SK-N-SH treated with all-trans-retinoic acid at 6 μM for 48 hours (cell line): ENCODE measurements at places on chromosomes 5 and 9.

DNA sequence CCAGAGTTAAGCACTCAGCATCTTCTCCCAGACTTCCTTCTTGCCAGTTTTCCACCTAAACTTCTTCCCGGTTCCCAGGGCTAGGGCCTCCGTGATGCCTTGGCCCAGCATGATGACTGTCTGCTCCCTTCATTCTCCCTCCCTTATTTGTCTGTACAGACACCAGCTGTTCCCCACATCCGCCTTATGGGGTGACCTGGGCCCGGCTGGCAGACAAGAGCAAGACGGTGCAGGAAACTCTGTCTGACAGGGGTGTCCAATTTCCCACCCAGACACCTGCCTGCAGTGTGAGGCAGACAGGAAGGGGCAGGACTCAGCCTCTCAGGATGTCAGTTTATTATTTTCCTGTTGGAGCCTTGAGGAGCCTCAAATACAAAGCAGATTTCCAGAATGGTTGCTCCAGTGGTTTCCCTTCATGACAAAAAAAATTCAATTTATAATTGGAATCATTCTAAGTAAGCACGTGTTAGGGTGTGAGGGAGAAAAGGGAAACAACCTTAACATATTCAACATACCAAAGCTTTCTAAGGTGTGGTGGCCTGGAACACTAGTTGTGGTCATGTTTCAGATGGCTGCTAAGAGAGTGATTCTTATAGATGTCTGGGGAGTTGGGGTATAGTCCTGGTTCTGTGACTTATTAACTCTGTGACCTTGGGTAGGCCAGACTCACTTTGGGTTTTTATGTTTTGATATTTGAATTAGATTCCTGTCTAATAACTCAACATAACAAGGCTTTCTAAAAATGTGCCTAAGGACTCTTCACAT is 234.5 kb downstream of the PAPPA start:
- no peak for ATAC-seq

DNA sequence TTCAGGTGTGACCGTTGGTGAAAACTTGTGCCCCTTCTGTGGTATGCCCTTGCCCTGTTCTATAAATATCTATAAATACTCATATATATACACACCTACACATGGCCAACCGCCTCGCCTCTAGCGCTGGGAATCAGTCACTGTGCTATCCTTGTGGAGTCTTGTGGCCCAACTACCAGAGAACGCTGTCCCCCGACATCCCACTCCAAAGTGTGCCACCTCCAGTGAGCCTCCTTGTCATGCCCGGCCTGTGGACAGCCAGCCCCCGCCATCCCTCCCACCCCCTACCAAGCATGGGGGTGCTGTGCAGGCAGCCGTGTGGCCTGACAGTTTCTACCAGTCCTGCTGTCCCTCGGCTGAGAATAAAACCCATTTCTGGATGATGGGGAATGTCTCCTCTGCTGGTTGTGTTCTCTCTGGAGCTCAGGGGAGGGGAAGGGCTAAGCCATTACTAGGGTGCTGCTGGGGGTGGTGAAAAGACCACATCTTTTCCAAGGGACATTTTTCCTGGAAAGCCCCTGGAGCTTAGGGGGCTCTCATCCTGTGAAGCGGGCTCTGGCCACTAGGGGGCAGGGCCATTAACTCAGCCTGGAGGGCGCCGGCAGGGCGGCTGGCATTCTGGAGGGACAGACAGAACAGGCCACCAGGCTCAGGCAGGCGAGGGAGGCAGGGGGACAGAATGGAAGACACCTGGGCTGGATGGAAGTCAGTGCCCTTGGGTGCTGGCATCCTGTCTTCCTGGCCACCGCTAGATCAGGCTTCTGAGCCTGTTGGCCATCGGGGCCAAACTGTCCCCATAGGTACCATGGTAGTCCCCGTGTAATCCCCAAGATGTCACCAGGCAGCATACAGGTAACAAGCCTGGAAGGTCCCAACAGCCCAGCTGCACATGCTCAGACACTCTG is 20.7 kb downstream of the GOLGA2 start:
- ATAC-seq, result peak; percentile 86

- ATAC-seq, result no peak
Observed at GRCh38 chr9:87437966-87438365, 59.7 kb upstream of the DAPK1 start.

DNA sequence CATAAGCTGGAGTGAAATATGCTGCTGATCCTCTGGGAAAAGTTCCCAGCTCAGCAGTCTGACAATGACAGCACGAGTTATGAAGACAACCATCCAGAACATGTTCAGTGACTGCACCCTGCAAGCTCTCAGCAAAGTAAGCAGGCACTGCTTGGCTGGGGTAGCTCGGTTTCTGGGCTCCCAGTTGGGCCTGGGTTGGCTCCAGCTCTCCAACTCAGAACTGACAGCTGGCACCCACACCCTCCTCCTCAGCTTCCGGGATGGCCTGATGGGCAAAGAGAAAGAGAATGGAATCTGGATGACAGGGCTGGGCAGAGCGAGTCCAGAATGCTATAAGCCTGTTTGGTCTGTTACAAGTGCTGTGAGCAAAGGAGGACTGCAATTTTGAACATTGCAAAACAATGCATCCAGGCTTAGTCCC is 185.0 kb downstream of the CSNK1G3 start:
- ATAC-seq, result peak; percentile 62

DNA sequence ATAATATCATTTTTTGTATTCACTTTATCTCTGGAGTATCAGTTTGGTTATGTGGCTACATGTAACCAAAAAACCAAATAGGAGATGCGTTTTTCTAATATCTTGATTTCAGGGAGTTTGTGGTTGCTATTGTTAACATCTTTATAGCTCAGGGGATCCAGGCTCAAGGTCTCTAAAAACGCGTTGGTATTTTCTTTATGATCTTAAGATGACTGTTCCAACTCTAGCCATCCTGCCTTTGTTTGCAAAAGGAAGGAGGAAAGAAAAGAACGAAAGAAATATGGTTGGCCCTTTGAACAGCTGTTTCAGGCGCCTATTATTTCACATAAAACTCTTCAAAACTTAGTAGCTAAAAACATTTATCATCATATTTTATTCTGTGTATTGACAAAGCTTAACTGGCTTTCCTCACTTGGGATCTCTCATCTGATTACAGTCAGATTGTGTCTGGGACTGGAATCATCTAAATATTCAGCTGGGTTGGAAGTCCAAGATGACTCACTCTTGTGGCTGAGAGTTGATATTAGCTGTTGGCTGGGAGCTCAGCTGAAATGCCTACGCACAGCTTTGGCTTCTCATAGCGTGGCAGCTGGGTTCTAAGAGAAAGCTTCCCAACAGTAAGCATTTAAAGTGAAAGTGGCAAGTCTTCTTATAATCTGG is 60.1 kb downstream of the FAM174A start:
- ATAC-seq, result peak; percentile 100

- ATAC-seq, result no peak
Observed at GRCh38 chr5:176775409-176775808, 35.0 kb upstream of the UNC5A start.

DNA sequence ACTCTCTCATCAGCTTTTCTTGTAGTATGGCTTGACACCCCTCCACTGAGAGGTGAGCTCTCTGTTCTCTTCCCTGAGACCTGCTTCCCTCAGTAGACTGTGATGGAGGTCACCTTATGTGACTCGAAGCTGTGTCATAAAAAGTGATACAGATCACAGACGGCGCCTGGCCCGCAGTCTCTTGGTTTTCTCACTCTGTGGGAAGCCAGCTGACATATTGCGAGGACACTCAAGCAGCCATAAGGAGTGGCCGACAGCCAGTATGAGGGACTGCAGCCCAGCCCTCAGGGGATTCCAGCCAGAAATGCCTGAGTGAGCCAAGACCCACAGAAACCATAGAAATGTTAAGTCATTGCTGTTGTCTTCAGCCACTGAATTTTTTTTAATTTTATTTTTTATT is 38.0 kb downstream of the GADD45G start:
- ATAC-seq, result no peak

GRCh38 chr5:28779161-28779754 is 1740.9 kb upstream of the CDH9 start:
- no peak for ATAC-seq

DNA sequence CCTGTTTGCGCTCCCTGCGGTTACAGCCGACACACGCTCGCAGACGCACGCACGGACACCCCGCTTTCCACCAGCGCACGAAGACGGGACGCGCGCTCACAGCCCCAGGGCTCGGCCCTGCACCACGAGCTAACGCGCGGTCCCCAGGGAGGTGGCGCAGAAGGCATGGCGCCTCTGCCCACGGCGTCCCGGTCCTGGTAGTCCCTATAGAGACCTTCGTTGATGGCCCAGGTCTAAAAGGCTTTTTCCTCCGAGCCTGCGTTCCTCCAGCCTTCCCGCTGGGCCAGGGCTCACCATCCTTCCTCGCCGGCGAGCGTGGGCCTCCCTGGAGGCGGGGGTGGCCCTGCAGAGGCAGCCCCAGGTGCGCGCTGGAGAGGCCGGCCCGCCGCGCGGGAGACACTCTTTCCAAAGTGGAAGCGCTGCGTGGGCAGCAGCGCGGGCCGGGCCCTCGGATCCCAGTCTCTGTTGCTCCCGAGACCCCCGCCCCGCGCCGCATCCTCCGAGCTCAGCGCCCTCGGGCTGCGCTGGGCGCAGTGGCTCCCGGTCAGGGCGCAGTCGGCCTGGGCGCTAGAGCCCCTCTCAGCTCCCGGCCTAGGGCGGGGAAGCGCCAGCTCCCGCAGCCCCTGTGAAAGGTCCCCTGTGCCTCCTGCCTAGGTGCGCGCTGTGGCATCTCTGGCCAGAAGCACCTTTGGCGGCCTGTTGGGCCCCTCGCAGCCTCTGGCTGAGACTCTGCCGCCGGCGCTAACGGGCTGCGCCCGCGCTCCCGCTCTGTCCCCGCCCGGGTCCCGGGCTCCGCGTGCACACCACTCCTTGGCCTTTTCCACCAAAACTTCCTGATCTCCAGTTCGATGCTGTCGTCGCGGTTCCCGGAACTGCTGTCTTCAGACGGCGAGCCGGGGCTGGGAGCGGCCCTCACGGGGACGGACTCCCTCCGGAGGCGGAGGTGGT is 31.9 kb upstream of the FANCC start:
- ATAC-seq, result no peak

- no peak for ATAC-seq
Observed at GRCh38 chr9:111874500-111874899, 22.1 kb upstream of the UGCG start.

- ATAC-seq, result no peak
Observed at GRCh38 chr5:122611406-122611805, 163.5 kb upstream of the SNX2 start.

DNA sequence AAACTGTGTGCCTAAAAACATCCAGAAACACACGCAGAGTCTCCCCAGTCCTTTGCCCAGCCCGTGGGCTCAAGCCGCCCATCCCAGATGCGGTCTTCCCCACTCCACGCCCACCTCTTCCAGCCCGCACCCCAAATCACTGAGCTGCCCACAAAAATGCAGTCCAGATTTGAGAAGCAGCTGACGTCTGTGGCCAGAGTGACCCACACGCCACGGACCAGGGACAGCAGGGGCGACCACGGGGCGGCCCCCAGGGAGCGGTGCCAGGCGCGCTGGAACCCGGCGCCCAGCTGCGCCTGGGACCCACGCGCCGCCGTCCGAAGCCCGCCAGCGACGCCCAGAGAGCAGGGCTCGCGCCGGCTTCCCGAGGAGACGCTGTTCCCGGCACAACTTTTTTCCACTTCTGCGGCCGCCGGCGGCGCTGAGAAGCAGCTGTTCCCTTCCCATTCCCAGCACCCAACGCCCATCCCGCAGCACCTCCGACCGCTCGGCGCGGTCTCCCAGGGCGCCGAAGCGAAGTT is 674 bp downstream of the LHFPL2 start:
- ATAC-seq, result peak; percentile 36

- ATAC-seq, result peak; percentile 47
Observed at GRCh38 chr5:111742177-111742994, 14.6 kb downstream of the NREP start.
